Activated T-cell treated with anti-CD3 and anti-CD28 coated beads for 1 hour (primary cell): ENCODE measurements at places on chromosomes 2 and 18.

GRCh38 chr2:59529726-59530125 is 1023.7 kb downstream of the BCL11A start:
- no peak for DNase-seq

DNA sequence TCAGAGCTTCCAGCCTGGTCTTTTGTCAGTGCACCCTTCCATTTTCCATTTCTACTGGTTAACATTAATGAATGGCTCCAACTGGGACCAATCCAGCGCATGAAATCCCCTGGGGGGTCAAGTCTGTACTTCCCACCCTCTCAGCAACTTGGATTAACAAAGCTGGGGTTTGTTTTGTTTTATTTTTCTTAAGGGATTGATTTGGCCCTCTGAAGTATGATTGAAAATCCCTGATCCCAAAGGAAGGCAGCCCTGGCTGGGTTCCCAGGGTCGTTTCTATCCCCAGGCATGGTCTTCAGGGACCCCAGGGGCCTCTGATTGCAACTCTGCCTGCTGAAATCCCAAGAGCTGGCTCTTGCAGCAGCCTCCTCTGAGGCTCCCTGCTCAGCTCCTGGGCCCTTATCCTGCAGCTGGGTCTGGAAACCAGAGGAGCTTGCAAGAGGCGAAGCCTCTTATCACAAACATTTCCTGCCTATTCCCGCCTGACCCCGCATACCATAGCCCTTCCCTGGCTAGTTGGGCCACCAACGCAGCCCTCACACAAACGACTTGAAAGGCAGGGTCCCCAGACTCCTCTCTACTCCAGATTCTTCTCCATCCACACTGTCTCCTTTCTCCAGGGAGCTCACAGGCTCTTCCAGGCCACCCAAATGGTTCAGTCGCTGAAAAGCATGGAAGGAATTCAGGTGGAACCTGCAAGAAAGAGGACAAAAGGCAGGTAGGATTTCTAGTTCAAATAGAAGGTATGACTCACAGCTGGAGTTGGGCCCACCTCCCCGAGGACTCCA is 109.7 kb upstream of the PKDCC start:
- no peak for DNase-seq

DNA sequence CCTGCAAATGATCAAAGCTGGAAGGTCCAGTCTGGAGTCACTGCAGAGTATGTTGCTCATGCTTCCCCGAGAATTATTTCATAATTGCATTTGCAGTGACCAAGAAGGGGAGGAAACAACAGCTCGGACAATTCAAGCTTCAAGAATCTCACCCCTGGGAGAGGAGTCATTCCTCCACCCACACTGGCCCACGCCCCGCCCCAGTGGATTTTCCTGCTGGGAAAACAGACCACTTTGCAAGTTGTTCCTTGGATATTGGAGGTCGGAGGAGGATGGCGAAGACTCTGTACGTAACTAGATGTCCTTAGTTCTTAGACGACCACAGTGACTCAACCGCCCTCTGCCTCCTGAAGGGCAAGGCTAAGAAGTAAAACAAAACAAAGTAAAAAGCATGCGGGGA is 159.4 kb downstream of the TPO start:
- no peak for DNase-seq

GRCh38 chr2:212117926-212118325 is 420.7 kb downstream of the ERBB4 start:
- no peak for DNase-seq

GRCh38 chr2:19949071-19949470 is 40.8 kb downstream of the WDR35 start:
- DNase-seq: no peak

DNA sequence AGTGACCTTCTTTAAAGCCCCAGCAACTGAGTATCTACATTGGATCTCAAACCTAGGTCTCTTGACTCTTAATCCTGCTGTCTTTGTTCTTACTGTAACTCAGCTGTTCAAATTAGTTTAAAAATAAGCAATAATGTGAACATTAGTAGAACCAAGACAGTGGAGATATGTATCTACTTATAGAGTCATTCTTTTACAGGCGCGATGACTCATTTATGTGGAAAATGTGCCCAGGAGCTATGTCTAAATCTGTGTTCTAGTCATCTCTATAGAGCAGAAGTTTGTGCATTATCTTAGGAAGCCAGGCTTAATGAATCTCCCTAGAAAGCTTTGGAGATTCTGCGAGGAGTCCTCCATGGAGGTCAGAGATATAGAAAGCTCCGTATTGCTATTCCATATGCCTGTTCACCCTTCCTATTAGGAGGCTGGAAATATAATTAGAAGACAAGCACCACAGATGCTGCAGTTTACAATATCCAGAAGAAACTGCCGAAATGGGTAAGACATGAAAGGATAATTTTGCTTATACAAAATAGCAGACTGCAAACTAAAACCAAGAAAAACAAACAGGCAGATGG is 211.6 kb downstream of the TRIB2 start:
- no peak for DNase-seq

- DNase-seq: no peak
Measured at GRCh38 chr2:65688141-65688886, 255.9 kb upstream of the SPRED2 start.

DNA sequence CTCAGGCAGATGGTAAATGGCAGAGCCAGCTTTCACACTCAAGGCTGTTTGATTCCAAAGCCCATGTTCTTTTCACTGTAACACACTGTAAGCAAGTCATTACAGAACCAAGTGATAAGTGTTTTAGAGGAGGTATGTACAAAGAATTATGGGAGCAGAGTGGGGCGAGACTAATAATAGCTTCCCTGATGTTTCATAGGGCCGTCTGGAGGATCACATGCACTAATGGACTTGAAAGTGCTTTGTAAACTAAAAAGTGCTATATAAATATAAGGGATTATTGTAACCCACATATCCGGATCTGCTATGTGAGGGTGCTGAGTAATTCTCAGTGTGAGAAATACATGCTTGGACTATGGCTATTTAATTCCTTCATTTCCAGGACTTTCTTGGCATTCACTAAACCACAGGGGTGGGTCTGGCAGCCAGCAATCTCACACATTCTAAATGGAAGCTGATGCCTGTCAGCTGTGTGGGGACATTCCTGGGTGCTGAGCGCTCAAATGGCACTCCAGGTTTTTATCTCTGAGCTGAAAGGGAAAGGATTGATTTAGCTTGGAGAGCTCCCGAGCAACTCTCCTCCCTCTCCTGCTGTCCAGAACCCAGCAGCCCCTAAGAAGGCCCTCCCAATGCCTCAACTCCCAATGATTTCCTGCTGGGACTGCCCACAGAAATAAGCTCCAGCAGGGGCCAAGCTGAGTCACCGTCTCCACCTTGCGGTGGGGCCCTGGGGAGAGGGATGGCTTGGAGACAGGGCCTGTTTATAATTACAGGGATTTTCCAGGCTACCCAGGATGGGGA is 222.8 kb downstream of the SOX11 start:
- no peak for DNase-seq

DNA sequence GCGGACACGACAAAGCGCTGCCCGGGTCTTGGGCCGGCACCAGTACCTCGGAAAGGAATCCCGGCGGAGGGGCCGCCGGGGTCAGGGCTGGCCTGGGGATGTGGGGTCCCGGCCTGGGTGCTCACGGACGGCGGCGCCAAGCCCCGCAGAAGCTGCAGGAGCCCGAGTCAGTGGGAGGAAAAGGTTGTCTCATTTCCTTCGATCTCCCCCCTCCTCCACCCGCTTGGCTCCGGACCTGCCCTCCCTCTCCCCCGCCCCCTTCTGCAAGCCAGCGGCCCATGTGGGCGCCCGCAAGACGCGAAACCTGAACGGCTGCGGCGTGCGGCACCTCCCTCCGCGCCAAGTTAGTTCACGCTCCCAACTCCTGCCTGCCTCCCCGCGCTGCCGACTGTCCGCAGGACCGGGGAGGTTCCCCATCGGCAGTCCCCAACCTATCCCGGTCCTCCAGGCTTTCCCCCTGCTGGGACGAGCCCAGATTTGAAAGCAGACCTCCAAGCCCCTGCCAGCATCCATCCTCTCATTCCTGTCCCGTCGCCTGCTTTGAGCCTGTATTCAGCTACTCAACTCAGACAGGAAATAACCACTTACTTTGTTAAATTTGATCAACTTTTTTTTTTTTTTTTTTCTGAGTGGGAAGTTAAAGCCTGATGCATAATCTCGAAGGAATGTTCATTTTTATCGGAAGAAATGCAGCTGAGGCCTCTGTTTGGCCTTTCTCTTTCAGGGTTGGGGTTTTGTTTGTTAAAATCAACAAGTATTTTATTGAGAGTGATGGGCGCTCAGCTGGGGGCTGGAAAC is at the start of gene EVA1A:
EVA1A (minus strand) TSS at position 172 of the 798 bp plus-strand sequence. CDS start 42,799 bp downstream, outside the sequence.
- no peak for DNase-seq

DNA sequence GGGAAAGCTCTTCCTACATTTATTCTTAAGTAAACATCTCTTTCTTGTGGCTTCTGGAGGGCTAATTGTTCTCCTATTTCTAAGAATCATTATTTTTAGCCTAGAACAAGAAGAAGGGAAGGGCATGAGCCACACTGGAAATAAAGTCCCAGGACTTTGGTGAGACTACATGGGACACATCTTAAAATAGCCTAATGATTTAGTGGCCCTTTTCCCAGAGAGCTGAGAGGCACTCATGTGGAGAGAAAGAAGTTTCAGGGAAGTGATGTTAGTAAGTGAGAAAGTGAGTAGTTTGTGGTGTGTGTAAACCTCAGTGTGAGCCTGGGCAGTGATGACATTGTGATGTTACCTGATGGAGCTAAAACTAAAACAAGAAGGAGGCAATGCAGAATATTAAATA is 14.6 kb downstream of the ITGA4 start:
- no peak for DNase-seq

GRCh38 chr2:172600557-172601008 is 44.7 kb downstream of the PDK1 start:
- DNase-seq: no peak

GRCh38 chr18:26185267-26185666 is 41.0 kb upstream of the TAF4B start:
- DNase-seq: no peak

GRCh38 chr2:117555965-117556364 is 258.5 kb upstream of the DDX18 start:
- no peak for DNase-seq

- DNase-seq: peak; percentile 47
Measured at GRCh38 chr2:96470636-96471035, 34.5 kb downstream of the NEURL3 start.

DNA sequence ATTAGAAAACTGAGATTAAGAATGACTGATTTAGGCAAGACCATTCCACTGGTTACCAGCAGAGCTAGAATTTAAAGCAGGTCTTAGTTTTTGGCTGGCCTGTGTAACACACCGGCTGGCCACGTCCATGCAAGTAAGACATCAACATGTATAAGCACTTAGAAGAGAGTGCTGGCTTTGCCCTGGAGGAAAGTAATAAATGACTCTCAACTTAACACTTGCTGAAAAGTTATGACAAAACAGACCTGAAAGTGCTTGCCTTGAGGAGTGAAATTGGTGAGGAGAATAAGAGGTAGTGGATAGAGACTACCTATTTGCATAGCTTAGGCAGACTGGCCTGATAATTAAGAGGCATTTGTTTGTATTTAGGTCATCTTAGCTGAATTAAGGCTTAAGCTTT is 165.7 kb upstream of the KCNJ3 start:
- DNase-seq: no peak
